ENCODE measurements at places on chromosomes 7 and 10.

DNA sequence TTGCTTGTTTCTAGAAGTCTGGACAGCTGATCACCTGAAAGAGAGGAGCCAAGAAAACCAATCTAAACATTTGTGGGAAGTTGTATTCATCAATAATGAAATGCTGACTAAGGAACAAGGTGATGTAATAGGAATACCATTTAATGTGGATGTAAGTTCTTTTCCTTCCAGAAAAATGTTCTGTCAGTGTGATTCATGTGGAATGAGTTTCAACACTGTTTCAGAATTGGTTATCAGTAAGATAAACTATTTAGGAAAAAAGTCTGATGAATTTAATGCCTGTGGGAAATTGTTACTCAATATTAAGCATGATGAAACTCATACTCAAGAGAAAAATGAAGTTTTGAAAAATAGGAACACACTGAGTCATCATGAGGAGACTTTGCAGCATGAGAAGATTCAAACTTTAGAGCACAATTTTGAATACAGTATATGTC, 39.8 kb upstream of the ZNF37A start:
- no peak for DNase-seq

- no peak for DNase-seq
Observed at GRCh38 chr7:82247814-82248433, 195.7 kb downstream of the CACNA2D1 start.

GRCh38 chr7:39490296-39490695, 75.9 kb upstream of the YAE1 start:
- DNase-seq = no peak

DNA sequence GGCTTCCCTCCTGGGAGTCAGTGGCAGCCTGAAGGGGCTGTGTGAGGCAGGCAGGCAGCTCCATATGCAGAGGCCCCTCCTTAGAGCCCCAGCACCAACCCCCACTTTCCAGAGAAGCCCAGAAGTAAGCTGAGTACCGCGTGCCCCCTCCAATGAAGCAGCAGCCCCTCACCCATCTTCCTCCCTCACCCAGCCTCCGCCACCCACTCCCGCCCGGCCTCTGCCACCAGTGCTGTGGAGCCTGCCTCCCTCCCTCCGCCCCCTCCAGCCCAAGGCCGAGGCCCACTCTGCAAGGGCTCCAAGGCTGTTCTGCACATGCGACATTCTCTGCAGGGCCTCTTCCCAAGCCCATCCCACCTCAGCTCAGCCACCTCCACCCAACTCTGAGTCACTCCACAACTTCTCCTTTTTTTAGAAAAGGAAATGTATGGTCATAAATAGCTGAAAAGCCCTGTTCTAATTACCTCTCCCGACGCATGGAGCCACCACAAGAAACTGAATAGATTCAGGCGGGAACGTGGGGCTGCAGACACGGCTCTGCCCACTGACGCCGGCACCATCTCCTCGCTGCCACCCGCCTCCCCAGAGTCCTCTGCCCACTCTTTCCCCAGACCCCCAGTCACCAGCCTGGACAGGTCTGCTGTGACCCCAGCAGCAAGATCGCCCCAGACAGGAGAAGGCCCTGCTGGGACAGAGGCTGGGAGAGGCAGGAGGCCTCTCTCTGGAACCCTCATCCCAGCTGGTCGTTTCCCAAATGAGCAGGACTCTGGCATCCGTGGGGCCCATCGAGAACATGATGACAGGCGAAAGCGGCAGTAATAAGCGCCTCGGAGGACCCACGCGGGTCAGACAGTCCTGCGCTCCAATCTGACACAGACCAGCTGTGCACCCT, 213.9 kb downstream of the MAD1L1 start:
- DNase-seq = peak; percentile 86

Measured in posterior vena cava (tissue), 2 donors.